ENCODE measurements at places on chromosomes 2 and 18.

DNA sequence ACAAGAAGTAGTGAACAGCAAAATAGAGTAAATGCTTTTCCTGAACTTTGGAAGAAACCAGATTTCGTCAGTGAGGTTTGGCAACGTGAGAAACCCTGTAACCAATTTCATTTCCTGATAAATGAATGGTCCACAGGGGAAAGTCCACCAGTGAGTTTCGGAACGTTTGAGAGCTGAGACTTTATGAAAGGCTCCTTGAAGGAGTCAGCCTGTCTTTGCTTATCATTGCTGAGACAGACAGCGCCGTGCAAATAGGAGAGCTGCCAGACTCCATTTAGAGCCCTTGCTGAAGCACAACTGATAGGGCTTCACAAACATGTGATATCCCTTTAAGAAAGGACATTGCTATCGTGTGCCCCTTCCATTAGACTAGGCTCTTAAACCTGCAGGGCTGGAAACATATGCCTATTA, 121.8 kb upstream of the SMAD7 start:
- no peak for DNase-seq

DNA sequence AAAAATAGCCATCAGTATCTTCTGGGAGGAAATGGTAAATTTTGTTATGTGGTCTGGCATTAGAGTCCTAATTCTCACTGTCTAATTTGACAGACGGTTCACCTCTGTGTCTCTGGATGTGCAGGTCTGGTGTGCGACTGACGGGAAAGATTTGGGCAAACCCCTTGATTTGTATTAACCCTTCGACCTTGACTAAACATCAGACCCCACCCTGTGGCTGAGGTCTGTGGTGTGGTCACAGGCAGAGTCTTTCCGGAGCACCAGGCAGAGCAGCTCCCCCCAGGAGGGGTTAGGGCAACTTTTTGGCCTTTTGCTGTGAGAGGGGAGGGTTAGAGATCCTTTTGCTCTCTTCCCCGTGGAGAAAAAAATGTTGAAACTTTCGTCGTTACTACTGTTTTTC, 6.4 kb downstream of the TWIST2 start:
- no peak for DNase-seq

DNA sequence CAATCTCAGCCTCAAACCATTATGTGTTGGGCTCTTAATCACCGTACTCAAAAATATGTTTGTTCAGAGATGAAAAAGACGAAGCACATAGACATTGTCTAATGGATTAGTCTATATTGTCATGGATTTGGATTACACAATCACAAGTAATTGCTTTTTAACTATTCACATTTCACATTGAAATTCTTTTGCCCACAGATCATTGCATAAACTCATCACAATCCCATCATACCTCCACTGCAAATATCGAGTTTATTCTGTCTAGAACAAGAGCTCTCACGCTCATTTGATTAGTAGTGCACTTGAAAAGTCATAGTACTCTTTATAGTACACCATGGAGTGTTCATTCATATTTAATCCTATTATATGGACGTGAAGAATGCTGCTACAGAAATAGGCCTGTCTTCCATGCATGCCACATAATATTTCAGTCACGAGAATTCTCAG, 97.9 kb upstream of the SOX11 start:
- no peak for DNase-seq

DNA sequence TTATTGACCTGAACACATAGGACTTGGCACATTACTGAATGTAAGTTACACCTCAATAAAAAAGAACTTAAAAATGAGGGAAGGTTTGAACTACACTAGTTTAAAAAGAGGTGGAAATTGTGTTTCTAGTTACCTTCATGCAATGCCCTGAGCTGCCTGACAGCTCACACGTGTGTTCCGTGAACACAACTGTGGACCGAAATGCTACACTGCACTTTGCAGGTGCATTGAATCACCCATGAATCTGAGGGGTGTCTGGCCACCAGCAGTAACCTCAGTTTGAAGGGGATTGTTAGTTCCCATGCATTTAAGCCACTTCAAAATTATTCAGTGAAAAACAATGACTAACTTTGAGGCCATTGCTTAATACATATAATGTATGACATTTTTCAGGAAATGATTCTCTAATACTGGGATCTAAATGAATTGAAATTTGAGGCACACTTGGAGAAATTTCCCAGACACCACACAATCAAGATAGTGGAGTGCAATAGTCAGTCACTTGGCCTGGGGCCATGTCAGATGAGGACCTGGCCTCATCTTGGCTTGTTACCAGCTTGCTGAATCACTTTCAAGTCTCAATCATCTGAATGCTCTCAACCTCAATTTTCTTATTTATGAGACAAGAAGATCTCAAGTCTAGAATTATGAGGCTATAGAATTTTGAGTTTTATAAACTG, 59.3 kb downstream of the MYL12B start:
- DNase-seq, result peak; percentile 89

GRCh38 chr2:44638649-44639048, 276.9 kb downstream of the CAMKMT start:
- DNase-seq, result no peak
